ENCODE measurements at places on chromosomes 5 and 9.

- DNase-seq: no peak
Measured at GRCh38 chr9:4225291-4226028, 74.4 kb downstream of the GLIS3 start.

GRCh38 chr5:144800169-144800568, 629.5 kb downstream of the KCTD16 start:
- no peak for DNase-seq

DNA sequence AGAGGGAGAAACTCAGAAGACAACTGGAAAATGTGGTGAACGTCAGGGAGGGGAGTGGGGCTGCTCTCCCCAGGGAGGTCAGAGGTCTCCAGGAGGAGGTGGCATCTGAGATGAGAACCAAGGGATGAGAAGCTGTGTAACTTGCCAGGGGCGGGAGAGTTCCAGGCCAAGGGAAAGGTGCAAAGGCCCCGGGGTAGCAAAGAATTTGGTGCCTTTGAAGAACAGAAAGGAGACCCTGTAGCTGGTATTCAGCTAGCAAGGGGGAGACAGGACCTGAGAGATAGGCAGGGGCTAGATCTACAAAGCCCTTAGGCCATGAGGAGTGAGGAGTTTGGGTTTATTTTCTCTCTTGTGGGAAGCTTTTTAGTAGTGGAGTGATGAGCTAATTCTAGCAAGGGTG, 3.3 kb downstream of the DNM1 start:
- DNase-seq: no peak

GRCh38 chr9:487429-487828, 272.8 kb downstream of the DOCK8 start:
- no peak for DNase-seq

DNA sequence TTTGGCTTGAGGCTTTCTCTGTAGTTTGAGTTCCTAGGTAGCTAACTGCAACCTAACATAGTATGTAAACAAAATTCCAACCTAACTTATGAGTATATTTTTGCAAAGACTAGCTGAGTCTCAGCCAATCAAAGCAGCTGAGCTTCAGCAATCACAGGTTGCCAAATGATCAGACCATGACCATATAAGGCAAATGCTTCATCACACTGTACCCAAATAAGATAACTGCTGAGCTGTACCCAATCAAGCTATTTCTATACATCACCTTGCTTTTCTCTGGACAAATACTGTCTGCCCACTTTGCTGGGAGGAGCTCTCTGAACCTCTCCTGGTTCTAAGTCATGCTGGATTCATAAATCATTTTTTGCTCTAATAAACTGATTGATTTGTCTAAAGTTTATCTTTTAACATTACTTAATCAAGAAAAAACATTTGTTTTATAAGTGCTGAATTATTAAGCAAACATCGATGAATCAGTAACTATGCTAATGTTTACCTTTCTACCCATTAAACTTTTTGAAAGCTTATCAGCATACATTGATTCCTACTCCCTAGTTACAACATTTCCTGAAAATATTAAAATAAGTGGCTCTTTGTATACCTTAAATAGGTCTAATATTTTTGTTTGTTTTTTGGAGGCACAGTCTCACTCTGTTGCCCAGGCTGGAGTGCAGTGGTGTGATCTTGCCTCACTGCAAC, 129.7 kb upstream of the PCA3 start:
- DNase-seq: no peak

DNA sequence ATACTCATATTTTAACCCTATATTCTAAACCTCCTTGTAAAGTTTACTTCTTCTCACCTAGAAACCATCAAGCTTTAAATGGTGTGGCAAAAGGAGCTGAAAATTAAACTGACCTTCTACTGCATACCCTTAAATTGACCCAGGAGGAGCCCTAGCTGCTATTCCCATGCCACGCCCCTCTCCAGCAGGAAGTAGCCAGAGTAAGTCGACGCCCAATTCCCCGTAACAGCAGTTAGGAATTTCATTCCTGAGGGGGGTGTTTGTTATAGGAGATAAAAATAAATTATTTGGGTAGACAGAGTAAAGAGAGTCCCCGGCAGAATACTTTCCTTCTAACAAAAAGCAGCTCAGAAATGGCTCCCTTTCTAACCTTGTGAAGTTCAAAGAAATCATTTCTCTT, 111.8 kb upstream of the FAM174A start:
- no peak for DNase-seq
